ENCODE measurements at places on chromosomes 12 and 14.

DNA sequence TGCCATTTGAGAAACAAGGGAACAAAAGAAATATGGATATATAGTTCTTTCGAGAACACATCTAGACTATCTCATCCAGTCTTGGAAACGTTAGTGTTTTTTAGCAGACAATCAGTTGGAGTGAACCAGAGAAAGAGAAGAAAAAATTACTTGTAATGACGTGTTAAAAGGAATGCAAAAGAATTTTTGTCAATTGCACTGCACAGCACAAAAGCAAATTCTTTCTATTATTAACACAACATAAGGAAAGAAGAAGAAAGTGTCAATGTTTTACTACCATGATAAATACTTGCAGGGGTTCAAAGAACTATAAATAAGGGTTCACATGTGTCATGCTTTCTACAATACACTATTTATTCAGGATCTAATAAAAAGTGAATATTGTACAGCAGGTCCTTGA lies 27.5 kb upstream of the GSG1 start:
- DNase-seq, result no peak

GRCh38 chr12:132488127-132489077 lies 1.5 kb upstream of the FBRSL1 start:
- DNase-seq, result no peak

GRCh38 chr14:105471297-105471821 lies 3.3 kb upstream of the CRIP2 start:
- DNase-seq, result no peak

DNA sequence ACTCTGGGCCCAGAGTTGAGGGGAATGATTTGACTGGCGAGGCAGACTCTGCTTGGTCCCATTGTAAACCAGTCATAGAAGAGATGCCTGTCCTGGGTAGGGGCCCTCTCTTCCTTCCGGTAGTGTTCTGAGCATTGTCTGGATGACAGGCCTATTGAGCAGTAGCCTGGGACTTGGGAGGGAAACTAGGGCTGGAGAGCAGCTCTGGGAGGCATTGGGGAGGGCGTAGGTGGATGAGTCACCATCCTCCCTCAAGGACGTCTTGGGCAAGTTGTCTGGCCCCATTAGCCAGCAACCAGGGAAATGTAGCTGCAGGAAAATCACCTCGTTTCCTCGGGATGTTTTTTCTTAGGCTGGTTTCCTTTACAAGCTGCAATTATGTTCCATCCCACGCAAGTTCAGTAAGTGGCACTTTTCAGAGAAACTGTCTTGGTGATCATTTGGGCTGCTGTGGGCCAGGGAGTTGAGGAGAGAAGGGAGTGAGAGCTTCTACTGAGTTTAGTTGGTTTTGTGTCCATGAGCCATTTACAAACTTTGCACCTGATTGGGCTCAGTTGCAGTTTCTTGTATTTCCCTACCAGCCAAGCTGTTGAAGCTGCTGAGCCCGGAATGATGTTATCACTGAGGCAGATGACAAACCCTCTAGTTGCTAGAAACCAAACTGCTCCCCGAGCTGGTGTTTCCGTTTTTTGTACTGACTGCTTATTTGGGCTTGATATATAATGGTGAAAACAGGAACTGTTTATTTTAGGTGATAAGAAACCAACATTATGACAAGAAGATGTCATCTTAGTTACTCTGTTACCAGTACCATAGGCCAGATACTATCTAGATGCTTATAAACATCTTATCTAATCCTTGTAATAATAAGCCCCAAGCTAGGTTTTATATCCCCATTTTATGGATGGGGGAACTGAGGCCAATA lies 147.6 kb downstream of the CHST11 start:
- no peak for DNase-seq

DNA sequence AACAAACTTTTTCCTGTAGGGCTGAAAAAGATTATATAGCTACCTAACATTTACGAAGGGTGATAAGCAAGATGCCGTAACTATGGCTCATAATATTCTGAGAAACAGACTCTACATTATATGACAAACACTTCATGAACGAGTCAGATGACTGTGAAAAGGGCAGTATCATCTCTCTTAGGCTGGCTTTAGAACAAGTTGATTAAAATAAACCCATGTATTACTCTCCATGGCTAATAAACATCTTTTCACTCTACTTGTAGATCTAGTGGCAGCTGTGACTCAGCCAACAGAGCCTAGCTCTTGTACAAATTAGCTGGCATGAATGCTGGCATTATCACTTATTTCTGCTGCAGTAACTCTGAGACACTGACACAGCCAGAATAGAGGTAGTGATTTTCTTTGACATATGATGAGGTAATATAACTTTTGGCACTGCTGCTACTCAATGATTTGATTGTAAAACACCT lies 47.1 kb downstream of the SLC2A13 start:
- DNase-seq, result peak; percentile 22
